ENCODE measurements at places on chromosomes 4 and X.

- DNase-seq: no peak
Observed at GRCh38 chr4:38086151-38086848, 126.1 kb downstream of the PTTG2 start.

DNA sequence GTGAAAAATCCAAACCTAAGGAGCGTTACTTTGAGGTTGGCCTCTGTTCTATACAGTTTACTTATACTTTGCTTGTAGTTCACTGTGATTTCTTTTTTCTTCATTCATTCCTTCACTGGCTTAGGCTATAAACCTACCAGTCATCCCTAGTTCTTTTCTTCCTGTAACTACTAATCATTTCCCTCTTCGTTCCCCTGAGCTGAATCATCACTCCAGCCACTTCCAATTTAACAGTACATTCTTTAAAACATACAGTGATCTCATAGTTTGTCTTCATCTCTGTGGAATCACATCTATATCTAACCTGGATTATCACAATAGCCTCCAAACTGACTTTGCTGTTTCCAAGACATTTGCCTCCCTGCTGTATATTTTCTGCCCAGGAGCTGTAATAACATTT lies 25.2 kb upstream of the NPFFR2 start:
- DNase-seq: no peak

GRCh38 chr4:80413086-80413485 lies 77.6 kb downstream of the CFAP299 start:
- DNase-seq: no peak

DNA sequence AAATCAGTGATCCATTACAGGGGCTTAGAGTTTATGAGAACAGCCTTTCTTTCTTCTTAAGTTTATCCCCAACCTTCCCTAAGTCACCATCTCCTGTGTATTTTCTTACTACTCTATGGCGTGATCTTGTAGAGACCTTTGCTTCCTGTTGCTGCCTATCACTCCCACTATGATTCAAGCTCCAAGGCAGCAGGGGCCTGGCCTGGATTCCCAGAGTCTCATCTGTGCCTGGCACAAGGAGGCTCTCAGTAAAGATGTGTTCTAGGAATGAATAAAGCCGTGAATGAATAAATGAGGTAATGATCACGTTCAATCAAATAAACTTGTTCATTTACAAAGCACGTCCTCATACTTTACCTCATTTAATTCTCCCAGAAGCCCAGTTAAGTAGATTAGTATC lies 45.4 kb downstream of the CC2D2A start:
- no peak for DNase-seq

GRCh38 chr4:165522050-165522449 lies 143.2 kb downstream of the CPE start:
- no peak for DNase-seq

DNA sequence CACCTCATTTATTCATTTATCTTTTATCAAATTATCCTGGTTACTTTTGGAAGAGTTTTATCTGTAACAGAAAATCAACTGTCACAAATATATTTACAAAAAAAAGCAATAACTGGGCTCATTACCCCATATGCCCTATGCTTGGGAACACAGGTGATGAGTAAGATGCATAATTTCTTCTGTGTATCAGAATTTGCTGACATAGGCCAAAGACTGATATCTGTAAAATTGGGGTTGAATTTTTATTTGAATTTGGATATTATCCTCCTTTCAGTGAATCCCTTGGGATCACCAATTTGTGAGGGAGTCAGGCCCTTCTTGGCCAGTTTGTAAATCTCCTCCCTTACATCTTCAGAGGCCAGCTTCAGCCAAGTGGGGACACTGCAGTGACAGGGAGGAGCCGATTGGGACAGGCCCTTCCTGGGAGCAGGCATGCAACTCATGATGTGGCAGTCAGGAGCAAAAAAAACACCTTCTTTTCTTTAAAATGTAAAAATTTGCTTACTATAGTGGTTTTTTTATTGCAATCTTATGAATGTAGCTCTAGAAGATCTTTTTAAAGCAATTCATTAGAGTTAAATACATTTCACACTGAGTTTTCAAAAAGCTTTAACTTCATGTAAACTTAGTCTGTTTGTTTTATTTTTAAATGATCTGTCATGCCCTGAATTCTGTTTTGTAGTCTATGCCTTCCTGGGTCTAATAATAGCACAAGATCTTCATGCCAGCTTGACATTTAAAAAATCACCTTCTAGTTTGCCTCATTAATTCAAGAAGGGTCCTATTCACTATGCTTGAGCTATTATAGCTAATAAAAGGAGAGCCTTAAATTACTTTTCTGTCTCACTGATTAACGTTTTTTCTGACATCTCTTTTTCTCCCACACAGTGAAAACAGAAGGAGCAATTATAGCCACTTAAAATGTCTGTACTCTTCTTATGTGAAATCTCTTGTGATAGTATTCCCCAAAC lies 136.6 kb upstream of the SPRY1 start:
- no peak for DNase-seq
